ENCODE measurements at places on chromosomes 2 and 18.

DNA sequence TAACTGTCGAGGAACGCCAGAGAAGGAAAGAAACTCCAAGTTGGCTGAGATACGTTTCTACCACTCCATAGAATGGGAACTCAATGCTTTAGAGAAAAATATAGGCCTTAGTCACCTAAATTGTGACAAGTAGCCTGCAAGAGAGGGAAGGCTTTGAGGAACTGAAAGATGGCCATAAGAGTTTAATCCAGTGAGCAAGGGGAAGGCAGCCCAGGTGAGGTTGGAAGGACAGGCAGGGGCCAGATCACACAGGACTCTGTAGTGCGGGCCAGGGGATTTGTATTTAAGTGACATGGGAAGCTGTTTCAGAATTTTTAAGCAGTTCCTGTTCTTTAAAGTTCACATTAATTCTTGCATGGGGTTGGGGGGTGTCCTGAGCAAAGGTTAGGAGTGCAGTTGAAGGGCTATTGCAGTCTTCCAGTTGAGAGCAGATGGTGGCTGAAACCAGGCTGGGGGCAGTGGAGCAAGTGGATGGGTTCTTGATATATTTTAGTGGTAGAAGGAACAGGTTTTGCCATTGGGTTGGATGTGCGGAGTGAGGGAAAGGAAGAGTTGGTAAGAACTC is 138.9 kb upstream of the PELI1 start:
- no peak for DNase-seq

DNA sequence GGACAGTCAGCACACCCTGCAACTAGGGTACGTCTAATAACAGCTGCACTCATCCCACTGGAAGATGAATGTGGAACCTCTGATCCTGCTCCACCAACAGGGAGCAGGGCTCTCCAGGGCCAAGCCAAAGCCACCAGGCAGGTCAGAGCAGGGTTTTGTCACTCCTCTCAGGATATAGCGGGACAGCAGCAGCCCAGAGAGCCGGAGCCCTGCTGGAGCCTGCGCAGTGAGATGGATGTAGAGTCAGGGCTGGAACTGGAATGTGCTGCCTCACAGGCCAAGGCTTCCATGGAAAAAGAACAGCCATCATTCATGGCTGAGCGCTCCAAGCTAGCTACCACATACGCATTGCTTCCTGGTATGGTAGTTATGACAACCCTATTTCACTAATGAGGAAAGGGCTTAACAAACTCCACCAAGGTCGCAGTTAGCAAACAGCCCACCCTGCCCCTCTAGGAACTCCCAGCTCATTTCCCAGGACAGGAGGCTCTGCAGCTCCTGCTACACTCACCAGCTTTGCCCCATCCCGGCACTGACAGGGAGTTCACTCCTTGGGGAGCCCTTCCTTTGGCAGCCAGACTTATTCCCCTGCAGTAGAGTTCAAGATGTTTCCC is 85.2 kb downstream of the HS1BP3 start:
- no peak for DNase-seq

- no peak for DNase-seq
These were observed 36.6 kb downstream of the POMC start for GRCh38 chr2:25131567-25132298.

- no peak for DNase-seq
These were observed 52.4 kb downstream of the ITSN2 start for GRCh38 chr2:24307961-24308360.

GRCh38 chr2:177692042-177692782 is 299.6 kb downstream of the AGPS start:
- DNase-seq = peak; percentile 42

DNA sequence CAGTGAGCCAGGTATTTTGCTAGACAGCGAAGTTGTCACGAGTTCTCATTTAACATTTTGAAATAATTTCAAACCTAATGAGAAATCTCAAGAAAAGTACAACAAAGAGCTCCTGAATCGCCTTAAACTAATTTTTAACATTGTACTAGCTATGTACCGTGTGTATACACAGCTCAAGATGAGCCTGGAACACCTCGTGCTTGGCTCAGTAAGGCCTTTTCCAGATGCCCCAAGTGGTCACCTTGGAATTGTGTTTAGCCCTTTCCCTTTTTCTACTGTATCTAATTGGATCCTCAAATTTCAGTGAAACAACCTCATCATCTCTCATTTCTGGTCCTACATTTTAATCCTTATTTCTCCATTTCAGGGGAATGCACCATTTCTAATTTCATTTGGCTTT is 7.2 kb downstream of the PTPN4 start:
- DNase-seq = no peak

- DNase-seq = no peak
These were observed 60.8 kb upstream of the PGAP1 start for GRCh38 chr2:196987298-196987648.

- DNase-seq = no peak
These were observed 44.8 kb upstream of the PHLPP1 start for GRCh38 chr18:62670573-62670972.

GRCh38 chr2:219419331-219420197 is 1.4 kb downstream of the DES start:
- DNase-seq = no peak

GRCh38 chr2:25362434-25363145 is 20.9 kb upstream of the DNMT3A start:
- peak; percentile 23 for DNase-seq

GRCh38 chr2:10741139-10741538 is 19.7 kb downstream of the ATP6V1C2 start:
- DNase-seq = no peak

DNA sequence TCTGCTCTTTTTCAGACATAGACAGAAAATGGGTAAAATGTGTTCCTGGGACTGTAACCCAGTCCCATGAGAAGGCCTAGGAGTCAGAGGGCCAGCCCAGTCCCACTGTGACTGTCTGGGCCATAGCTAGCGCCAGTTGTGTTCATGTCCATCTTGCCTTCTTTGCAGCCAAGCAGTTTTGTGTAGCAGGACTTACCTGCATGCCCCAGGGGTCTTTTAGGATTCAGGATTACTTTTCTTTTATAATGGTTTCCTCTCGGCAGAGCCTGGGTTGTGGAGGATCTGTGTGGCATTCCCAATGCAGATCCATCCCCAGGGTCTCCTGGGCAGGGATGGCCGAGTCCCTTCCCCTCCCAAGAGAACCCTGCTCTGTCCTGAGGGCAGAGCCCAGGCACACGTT is 90.8 kb downstream of the FHOD3 start:
- no peak for DNase-seq

- DNase-seq = no peak
These were observed 198.9 kb upstream of the NABP1 start for GRCh38 chr2:191478799-191479679.

- DNase-seq = peak; percentile 75
These were observed 116.4 kb upstream of the NYAP2 start for GRCh38 chr2:225282858-225283710.

DNA sequence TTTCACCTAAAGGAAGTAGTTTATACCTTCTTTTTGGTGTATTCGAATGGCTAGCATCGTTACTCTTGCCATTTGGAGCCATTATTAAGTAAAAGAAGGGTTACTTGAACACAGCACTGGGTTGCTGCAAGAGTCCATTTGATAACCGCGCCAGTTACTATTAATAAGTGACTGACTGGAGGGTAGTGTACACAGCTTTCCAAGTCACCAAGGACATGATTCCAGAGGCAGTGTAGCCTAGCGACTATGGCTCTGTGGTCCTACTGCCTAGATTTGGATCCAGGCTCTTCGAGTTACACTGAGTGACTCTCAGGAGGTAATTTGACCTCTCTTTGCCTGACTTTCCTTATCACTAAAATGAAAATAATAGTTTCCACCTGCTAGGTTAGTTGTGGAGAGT is 206.8 kb downstream of the MEIS1 start:
- no peak for DNase-seq

GRCh38 chr2:167794554-167795255 is 452.7 kb downstream of the STK39 start:
- no peak for DNase-seq

All from PC-3 (cell line).